Central memory CD8-positive, alpha-beta T cell (primary cell): ENCODE measurements at places on chromosomes 4 and X.

- DNase-seq = no peak
These were observed 495.3 kb downstream of the IL1RAPL1 start for GRCh38 chrX:29082558-29082957.

DNA sequence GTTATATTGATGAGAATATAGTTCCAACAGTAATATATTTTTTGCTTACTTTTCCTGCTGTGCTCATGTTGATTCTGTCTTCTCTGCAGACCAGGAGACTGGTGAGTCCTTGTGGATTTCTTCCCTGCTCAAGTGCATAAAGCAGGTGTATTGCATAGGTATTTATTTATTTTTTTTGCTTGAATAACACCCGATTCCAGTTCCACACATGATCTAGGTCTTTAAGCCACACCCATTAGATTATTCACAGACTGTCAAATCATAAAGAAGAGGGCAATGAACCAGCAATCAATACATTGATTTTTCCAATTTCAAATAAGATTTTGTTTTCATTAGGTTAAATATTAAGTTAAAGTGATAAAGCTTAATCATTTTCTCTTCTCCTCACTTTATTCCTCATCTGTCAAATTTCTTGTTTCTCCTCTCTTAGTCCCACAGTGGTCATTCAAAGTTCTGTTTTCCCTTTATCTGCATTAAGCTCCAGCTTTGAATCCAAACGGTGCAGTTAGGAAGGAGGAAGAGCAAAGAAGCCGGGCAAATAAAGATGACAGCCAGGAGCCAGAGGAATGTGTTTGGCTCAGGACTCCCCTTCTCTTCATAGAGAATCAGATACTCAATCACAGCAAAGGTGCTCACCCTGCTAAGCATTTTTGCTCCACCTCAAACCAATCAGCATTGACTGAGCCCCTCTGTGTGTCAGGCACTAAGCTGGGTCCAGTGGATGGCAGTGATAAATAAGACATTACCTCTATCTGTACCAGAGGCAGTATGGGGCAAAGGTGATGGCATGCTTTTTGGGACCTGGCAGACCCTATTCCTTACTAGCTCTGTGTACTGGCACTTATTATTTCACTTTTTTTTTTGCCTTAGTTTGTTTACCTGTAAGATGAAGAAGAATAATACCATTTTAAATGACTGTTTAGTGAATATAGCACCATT is at the start of gene ADH1A:
Gene ADH1A, minus strand, starts transcription at position 138 of the 939 bp plus-strand sequence. Its CDS starts 71 bp downstream, at position 67.
- DNase-seq = no peak

DNA sequence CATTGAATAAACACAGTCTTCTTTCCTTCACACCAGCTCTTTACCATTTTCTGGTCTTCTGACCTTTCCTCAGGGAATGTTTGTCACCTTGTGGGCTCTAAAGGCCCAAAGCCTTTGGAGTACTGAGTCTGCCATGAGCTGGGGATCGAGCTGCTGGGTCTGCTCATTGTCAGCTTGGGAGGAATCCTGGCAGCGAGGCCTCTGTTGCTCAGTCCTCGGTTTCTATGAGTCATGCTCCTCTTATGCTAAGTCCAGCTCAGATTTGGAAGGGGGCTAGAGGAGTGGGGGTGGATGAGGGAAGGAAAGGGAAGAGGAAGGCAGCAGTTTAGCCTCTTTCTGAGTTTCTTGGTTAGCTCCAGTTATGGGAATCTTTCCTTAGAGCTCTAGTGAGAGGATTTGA is 31.1 kb downstream of the NHSL2 start:
- DNase-seq = no peak

DNA sequence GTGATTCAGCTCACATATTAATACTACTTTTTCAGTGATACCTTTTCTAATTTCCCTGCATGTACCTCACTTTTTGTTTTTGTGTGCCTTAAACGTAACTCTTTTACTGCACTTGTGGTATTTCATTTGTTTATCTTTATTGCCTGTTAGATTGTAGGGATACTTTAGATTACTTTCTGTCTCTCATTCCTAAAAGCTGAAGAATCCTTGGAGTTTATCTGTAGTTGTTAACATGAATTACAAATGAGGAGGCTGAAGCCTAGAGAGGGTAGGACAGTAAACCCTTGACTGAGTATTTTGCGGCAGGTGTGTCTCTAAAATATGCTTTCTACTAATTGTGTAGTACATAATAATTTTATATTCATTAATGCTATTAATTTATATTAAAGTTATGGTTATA is 34.9 kb downstream of the BMP2K start:
- DNase-seq = no peak

GRCh38 chr4:130648570-130648969 is 1552.6 kb downstream of the C4orf33 start:
- no peak for DNase-seq

DNA sequence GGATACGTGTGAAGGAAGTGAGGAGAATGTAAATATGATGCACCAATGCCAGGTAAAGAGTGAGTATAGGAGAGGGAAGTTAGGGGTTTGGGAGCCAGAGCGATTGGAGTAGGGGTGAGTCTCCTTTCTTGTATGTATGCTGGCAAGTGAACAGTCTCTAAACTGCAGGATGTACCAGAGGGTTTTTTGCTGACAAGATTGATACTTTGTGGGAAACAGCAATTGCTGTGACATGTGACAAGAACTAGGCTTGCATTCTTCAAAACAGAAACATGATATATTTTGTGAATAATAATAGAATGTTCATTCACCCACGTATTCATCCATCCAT is 706 bp downstream of the CHIC1 start:
- no peak for DNase-seq

GRCh38 chr4:100208459-100208858 is 18.2 kb upstream of the DDIT4L start:
- DNase-seq = no peak

DNA sequence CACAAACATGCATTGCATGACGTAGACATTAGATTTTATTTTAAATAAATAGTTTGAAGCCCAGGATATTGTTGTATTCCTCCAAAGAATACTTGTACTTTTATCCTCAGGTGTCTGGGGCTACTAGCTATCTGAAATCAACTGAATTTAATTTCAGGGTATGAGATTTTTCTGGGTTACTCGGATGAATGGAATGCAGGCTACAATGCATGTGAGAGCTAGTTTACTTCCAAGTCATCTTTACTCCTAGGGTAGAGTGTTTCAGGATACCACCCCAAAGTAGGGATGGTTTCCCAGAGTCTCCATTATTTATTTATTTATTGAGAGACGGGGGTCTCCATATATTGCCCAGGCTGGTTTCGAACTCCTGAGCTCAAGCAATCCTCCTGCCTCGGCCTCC is 66.4 kb downstream of the HPRT1 start:
- no peak for DNase-seq

DNA sequence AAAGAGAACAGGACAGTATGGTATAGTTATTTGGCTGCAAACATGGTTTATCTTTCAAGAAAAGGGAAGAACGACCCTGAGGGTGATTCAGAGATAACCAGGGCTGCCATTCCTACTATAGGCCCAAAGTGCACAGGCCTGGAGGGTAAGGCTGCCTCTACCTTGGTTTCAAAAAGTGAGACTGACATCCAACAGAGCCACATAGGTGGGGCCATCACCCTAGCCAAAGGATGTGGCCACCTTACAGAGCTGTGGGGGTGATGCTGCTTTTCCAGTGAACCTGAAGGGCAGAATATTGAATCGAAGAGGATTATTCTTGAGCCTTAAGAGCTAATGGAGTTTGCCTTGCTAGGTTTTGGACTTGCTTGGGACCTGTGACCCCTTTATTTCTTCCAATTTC is 15.7 kb downstream of the SH2D1A start:
- no peak for DNase-seq

- no peak for DNase-seq
These were observed 204.1 kb upstream of the DDX53 start for GRCh38 chrX:22795671-22796070.

- no peak for DNase-seq
These were observed 602.1 kb downstream of the RAB28 start for GRCh38 chr4:12881945-12882584.

DNA sequence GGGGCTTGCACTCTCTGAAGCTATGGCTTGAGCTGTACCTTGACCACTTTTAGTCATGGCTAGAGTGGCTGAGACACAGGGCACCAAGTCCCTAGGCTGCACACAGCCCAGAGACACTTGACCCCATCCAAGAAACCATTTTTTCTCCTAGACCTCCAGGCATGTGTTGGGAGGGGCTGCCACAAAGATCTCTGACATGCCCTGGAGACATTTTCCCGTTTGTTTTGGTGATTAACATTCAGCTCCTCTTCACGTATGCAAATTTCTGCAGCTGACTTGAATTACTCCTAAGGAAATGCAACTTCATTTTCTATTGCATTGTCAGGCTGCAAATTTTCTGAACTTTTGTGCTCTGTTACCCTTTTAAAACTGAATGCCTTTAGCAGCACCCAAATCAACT is 142.6 kb downstream of the TECRL start:
- no peak for DNase-seq

DNA sequence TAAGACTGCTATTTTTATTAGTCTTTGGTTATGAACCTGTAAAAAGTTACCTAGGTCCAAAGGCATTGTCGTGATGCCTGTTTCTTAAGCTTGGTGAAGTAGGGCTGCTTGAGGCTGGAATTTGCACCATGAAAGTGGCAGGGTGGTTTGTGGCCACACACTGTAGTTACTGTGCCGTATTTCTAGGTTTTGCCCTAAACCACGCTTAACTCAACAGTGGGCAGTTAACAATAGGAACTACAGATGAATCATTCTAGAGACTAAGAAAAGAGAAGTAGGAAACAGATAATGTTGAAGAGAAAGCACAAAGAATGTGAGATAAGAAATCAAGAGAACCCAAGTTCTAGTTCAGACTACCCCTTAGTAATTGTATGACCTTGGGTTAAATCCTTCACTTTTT is 11.5 kb downstream of the ETNPPL start:
- no peak for DNase-seq

DNA sequence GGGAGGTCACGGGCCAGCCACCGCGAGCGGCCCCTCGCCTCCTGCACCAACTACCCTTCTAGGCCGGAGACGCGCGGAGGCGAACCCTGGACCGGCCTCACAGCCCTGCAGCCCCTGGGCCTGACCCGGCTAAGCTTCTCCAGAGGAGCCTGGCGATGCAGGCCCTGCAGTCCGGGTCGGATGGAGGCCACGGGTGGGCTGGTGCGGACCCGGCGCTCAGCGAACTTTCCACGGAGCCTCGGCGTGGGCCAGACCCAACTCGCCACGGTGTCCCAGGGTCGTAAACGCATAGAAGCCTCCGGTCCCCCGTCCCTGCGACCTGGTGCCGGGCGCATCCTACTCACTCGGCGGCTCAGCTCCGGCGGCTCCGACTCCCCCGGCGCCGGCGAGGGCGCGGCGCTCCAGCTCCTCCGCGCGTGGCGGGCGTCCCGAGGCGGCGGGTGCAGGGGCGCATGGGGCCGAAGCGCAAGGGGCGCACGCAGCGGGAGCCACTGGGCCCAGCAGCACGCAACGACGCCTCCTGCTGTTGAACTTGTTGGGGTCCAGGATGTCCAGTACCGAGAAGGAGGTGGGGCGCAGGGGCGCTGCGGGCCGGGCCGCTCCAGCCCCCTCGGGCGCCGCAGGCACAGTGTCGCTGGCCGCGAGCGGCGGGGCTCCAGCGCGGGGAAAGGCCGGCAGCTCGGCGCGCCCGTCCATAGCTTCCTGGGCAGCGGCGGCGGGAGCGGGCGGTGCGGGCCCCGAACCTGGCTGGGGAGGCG is 427 bp downstream of the NKX1-1 start:
- DNase-seq = no peak

DNA sequence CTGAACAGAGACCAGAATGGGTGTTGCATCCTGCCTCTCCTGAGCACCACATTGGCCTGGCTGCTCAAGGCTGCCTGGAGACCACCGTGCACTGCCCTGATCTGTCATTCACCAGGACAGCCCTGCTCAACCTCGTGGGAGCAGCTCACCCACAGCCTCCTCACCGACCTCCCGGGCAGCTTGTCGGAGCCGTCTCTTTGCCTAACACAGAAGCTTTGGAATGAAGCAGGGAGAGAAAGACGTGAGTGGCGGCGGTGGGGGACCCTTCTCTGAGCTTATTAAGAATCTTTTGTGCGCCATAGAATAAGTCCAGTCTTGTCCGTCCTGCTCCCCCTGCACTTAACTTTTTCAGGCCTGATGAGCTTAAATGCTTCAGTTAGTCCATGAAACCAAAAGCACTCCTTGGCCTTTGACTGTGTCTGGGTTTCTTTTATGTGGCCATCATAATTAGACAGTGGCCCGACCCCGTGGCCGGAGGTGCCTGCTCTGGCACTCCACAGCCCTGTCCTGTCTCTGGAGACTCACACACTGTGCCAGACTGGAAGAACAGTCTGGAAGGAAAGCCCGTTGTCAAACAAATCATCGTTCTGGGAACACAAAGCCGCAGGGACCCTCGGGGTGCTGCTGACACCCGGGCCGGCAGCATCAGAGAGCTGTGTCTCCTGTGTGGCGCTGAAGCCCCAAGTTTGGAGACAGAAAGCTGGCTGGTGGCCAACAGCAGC is 192.8 kb downstream of the BCOR start:
- DNase-seq = no peak

GRCh38 chr4:150585611-150586010 is 3.7 kb downstream of the MAB21L2 start:
- DNase-seq = no peak

DNA sequence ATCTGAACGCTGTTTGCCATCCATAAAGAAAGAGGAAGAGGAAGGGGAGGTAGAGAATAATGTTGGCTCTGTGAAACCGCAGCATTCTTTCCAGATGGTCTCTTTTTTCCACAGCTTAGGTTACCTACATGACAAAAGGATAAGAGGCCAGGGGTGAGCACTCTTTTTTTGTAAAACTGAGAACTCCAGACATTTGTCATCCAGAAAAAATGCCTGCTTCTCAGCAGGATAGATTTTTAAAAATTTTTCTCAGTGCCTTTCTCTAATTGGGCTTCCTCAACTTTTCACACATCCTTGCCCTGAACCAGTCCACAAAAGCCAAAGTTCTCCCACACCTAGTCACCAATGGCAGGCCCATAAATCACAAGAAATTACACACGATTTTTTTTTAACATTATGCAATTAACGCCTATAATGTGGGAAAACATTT is 158.1 kb upstream of the TENM3 start:
- no peak for DNase-seq

GRCh38 chr4:186765138-186765537 is 41.5 kb upstream of the FAT1 start:
- no peak for DNase-seq

DNA sequence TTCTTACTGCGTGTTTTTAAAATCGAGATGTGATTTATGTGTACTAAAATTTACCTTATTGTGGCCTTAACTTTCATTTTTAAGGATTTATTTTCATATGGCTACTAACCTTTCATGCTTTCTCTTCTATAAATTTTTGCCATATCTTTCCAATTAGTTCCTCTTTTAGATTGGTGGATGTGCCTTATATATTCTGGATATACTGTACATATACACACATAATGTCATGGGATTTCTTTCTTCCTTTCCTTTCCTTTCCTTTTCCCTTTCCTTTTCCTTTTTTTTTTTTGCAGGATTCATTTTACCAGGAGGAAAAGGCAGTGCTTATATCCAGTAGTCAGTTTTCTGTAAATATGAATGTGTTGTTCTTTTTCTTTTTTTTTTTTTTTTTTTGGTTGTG is 37.2 kb downstream of the FHIP1A start:
- DNase-seq = no peak
